ENCODE measurements at places on chromosomes 6 and 20.
A peak's percentile ranks its signal among the peaks of the same experiment; 100 is the strongest.

DNA sequence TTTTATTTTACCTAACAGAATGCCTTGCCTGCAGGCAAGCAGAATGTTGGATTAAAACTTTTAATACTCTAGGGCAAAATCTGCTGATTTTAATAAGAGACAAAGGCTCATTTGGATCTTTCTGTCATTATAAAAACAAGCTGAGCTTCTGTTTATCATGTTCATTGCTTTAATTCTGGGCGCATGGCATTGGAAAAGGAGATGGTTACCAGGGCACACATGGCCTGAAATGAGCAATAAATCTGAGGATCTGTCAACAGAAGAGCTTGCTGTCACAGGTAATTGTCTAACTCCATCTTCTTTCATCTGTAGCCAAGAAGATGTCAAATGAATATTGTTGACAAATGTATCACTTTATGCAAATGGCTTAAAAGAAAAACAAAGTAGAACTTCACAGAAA is 439.6 kb downstream of the DOK5 start:
- no peak for DNase-seq

GRCh38 chr20:41078329-41078728 is 49.7 kb downstream of the TOP1 start:
- no peak for DNase-seq

GRCh38 chr6:169225131-169225576 is 28.5 kb downstream of the THBS2 start:
- no peak for DNase-seq

- DNase-seq: no peak
Measured at GRCh38 chr6:30195951-30196350, 17.3 kb downstream of the TRIM26 start.

- no peak for DNase-seq
Measured at GRCh38 chr20:36833275-36834020, 42.5 kb upstream of the TLDC2 start.

- no peak for DNase-seq
Measured at GRCh38 chr6:26240157-26241032, 124.6 kb upstream of the BTN3A2 start.

- no peak for DNase-seq
Measured at GRCh38 chr20:59163631-59164530, at the start of gene ZNF831. TSS of gene ZNF831 (plus strand) at chr20:59163821. CDS start at chr20:59191020, 27,199 bp downstream.

DNA sequence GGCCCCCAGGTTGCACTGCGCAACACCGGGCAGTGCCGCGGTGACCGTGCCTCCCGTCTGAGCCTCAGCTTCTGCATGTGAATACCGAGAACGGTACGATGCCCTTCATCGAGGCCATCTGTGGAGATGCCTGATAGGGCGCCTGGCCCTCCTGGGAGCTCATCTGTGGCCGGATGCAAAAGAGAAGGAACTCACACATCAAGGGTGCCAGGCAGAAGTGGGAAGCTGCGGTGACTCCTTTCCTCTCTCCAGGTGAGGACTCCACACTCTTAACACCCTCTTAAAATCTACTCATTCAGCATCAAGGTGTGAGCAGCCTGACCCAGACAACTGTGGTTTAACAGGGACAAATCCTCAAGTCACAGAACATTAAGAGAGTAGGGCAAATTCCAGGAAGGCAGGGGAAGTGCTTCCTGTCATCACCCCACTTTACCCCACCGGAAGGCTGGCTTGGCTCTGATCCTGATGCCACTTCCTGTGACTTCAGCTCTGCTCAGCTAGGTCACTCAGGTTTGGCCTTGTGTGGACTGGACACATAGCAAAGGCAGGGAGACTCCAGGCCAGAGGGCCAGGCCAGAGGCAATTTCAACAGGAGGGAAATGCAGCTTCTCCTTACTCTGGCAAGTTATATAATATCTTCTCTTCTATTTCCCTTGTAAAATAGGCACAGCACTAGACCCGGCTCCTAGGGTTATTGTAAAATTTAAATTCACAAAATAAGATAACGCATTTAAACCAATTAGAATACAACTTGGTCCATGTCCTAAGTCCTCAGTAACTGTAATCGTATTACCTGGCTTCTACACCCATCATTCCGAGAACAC is 69.4 kb downstream of the CPNE5 start:
- no peak for DNase-seq

DNA sequence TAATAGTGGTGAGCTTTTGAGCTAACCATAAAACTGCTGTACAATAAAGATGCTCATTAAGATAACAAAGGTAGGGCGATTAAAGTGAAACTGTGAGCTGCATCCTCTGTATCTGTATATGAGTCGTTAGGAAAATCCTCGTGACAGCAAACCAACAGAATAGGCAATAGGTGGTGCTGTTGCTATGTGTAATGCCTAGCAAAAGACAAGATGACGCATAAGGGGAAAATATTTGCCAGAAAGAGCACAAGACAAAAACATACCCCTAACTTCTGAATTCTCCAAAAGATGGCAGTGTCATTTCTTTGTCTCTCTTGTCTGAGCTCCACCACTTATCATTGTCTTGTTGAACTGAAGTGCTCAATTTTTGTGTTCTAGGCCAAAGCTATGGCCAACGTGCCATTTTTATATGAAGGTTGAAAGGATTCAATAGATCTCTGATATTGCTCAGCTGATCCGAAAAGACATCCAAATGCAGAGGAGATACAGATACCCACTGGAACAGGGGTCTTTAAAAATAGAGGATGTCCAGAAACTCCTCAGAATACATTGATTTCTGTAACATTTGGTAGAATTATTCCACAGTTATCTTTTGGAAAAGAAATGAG is 56.3 kb upstream of the ANKEF1 start:
- DNase-seq: no peak

- DNase-seq: no peak
Measured at GRCh38 chr6:34237722-34238584, 1.3 kb downstream of the HMGA1 start.

GRCh38 chr6:35552285-35552917 is 39.7 kb upstream of the TULP1 start:
- DNase-seq: no peak

DNA sequence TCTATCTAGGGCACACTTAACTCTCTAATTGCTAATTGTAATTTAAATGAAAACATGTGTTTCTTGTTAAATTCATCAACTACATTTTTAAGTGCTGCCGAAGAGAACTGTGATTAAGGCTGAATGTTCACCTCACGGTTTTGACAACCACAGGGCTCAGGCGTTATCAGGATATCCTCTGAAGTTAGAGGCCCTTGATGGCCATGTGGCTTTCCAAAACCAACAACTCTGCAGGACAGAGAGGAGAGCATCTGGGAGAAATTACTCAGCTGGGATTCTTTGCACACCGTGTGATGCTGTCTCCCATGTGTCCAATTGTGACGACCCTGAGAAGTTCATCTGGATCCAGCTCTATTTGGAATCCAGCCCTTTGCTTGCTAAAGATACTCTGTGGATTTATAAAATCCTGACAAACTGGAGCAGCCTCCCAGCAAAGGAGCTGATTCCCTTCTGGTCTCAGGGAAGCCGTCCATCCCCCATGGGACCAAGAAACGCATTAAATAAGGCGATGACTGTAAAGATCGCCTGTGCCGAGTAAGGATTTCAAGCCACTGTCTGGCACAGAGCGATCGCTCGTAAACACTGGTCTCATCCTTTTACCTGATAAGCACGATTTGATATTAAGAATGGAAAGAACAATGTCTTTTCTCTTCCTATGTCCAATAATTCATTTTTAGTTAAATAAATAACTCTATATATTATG is 401.1 kb downstream of the CD83 start:
- no peak for DNase-seq

GRCh38 chr6:13689511-13690256 is 22.0 kb downstream of the RANBP9 start:
- DNase-seq: no peak

DNA sequence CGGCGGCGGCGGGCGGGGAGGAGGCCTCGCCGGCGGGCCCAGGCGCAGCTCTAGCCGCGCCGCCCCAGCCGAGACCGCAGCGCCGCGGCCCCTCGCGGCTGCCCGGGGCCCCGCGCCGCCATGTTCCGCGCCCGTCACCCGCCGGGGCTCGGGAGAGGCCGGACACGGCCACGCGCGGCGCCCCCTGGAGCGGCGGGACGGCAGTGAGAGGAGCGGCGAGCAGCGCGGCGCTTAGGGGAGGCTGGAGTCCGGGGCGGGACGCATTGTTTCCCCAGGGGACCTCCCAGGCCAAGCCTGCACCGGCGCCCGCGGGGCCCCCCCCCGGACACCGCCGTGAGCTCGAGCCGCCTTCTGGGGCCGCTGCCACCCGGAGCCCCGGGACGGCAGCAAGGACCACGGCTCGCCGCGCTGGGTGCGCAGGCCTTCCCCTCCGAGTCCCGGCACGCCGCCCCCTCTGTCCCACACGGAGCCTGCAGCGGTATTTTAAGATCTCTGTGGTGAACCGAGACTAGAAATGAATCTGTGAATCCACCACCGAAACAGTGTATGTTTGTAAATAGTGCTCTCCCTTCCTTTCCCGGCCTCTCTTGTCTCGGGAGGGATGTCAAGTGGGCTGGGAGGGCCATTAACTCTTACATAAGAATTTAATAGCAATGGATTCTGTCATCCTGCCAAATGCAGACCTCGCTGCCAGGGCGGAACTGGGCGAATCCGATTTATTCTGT is 424 bp upstream of the KIF13A start:
- peak; percentile 85 for DNase-seq

GRCh38 chr20:62051144-62051543 is 14.5 kb downstream of the TAF4 start:
- DNase-seq: no peak

DNA sequence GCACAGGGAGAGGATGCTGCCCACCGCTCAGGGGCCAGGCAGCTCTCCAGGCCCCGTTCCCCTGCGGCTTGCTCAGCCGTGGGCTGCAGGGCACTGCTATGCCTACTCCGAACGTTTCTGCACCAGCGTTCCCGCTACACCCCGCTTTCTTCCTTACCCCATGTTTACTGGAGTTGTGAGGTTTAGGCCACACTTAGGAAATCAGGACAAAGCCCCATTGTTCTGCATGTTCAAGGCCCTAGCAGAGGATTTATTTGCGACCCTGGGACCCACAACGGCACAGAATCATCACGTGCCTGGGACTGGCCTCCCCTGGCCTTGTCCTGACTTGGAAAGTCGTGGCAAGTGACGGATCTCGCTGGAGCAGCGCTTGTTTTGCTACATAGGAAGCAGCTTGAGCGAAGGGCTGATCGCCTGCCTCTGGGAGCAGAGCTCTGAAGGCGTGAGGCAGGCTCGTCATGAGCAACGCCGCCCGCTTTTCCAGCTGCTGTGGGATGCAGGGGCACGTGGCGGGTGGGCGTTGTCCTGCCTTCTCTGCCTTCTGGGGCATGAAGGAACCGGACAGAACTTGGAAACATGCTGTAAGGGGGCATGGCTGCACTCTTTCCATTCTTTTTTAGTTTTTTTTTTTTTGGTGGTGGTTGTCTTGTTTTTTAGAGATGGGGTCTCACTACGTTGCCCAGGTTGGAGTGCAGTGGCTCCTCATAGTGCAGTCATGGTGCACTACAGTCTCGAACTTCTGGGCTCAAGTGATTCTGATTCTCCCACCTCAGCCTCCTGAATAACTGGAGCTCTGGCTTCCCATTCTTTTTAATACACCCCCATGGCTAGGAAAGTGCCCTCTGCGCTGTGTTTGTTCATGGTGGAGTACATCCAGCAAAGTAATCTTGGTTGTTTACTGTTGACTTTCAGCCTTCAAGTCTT is 14.6 kb upstream of the TMEM181 start:
- DNase-seq: no peak
